ENCODE measurements at places on chromosomes 4 and X. TPM values are rescaled to one million over a fixed set of nuclear protein-coding genes. Genes with fewer than 3 reads are reported as not detected.

Gene LAP3
- 56.5 TPM for total RNA-seq

GRCh38 chr4:153465615-153466080, 512 bp upstream of the TMEM131L start:
- peak overlapping the region; percentile 88 for H3K27ac ChIP-seq
- peak; percentile 75 for DNase-seq
- peaks cover 35% of the 10 kb centered on the region for H3K4me1 ChIP-seq
- no peaks in the 10 kb centered on the region for H3K36me3 ChIP-seq
- H3K4me3 ChIP-seq = peak overlapping the region; percentile 92

- peaks cover 21% of the 10 kb centered on the region for H3K36me3 ChIP-seq
- no peak overlapping the region for H3K27ac ChIP-seq
- no peak for DNase-seq
- no peak overlapping the region for H3K4me3 ChIP-seq
- H3K27me3 ChIP-seq = no peaks in the 10 kb centered on the region
- no peaks in the 10 kb centered on the region for H3K4me1 ChIP-seq
These were observed 40.5 kb downstream of the RRAGB start for GRCh38 chrX:55758033-55758432.

DNA sequence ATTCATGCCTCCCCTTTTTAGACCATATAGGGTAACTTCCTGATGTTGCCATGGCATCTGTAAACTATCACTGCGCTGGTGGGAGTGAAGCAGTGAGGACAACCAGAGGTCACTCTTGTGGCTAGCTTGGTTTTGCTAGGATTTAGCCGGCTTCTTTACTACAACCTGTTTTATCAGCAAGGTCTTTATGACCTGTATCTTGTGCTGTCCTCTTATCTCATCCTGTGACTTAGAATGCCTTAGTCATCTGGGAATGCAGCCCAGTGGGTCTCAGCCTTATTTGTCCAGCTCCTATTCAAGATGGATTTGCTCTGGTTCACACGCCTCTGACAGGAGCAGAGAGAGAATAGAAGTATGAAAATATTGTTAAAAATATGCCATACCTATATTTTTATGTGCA, 355.7 kb downstream of the ADGRL3 start:
- no peak overlapping the region for H3K27ac ChIP-seq
- H3K27me3 ChIP-seq = no peaks in the 10 kb centered on the region
- no peak for DNase-seq
- no peaks in the 10 kb centered on the region for H3K36me3 ChIP-seq
- no peaks in the 10 kb centered on the region for H3K4me1 ChIP-seq

Gene HELT
- total RNA-seq = not detected

GRCh38 chr4:89579771-89580170, 257.2 kb downstream of the SNCA start:
- H3K27me3 ChIP-seq = no peaks in the 10 kb centered on the region
- no peak overlapping the region for H3K4me3 ChIP-seq
- DNase-seq = no peak
- H3K36me3 ChIP-seq = no peaks in the 10 kb centered on the region

DNA sequence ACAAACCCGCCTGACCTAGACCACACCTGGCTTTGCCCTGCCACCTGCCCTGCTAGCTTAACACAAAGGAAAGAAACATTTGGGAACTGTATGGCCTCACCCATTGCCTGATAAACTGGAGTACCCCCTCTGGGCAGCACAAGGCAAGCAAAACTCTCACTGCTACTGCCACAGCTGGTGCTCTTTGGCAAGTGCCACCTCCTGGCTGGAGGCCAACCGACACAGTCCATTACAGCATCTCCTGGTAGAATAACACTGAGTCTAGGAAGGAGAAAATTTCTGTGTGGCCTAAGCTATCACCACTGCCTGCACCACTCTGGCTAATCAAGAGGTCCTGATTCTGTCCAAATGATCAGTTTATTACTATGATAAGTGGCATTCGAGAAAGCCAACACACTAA, 18.9 kb upstream of the SPANXN3 start:
- H3K27ac ChIP-seq = no peak overlapping the region
- no peak for DNase-seq
- H3K36me3 ChIP-seq = no peaks in the 10 kb centered on the region
- no peak overlapping the region for H3K4me3 ChIP-seq
- H3K27me3 ChIP-seq = no peaks in the 10 kb centered on the region
- no peaks in the 10 kb centered on the region for H3K4me1 ChIP-seq

DNA sequence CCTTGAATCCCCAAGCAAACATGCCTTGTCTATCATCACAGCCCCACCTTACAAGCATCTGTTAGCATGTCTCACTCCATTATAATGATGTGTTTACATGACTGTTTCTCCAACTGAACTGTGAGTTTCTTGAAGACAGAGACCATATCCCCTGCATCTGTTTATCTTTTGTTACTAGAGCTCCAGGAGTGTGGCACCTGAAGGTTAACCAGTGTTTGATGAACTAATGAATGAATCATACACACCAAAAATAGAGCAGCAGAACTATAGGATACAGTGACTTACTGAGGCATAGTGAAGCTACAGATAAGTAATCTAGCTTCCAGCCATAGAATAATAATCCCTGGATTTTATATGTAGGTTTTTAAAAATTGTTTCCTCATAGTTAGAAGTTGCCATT, 331.0 kb downstream of the PCDH7 start:
- H3K36me3 ChIP-seq = no peaks in the 10 kb centered on the region
- H3K27me3 ChIP-seq = no peaks in the 10 kb centered on the region
- H3K4me1 ChIP-seq = no peaks in the 10 kb centered on the region
- H3K27ac ChIP-seq = no peak overlapping the region
- DNase-seq = no peak

Data from HFFc6 (cell line).